ENCODE measurements at places on chromosomes 1 and 21. TPM values are rescaled to one million over a fixed set of nuclear protein-coding genes. Genes with fewer than 3 reads are reported as not detected.

The DLGAP3 gene
- 0.74 TPM for total RNA-seq

The C1QTNF12 gene
- total RNA-seq, result 1.5 TPM

The IL10 gene
- 1.7 TPM for total RNA-seq

The ELAPOR1 gene
- 5.7 TPM for total RNA-seq

The TOMM40L gene
- 27.1 TPM for total RNA-seq

The OR2M3 gene
- total RNA-seq, result not detected

The ZC3H12A gene
- 58.3 TPM for total RNA-seq

The NAV1 gene
- total RNA-seq, result 2.2 TPM

The ITLN2 gene
- total RNA-seq, result not detected

The C4BPA gene
- total RNA-seq, result not detected

The TMEM183A gene
- total RNA-seq, result 70.7 TPM

The SAMSN1 gene
- total RNA-seq, result 140 TPM

The GNAT2 gene
- 0.15 TPM for total RNA-seq

The HSD3B1 gene
- not detected for total RNA-seq

The CA6 gene
- 2.3 TPM for total RNA-seq

All from T-helper 1 cell treated with Interleukin-12 subunit alpha and Interleukin-12 subunit beta and Interleukin-4 antibody, amounts not matched to agents 30 ng/mL and 1 ng/mL, for 36 hours (primary cell).